ENCODE measurements at places on chromosomes 2 and 18. TPM values are rescaled to one million over a fixed set of nuclear protein-coding genes. Genes with fewer than 3 reads are reported as not detected.

The ALPI gene
- total RNA-seq: not detected

The CABLES1 gene
- total RNA-seq: 12.7 TPM

The EMILIN1 gene
- 0.48 TPM for total RNA-seq

The CFC1 gene
- total RNA-seq: not detected

The REG3G gene
- total RNA-seq: not detected

The TUBA4B gene
- 0.35 TPM for total RNA-seq

The CNDP1 gene
- total RNA-seq: not detected

The SNRPD1 gene
- 187 TPM for total RNA-seq

The ALPP gene
- total RNA-seq: 0.75 TPM

The TRAK2 gene
- 12.6 TPM for total RNA-seq

The MAP3K19 gene
- total RNA-seq: not detected

The KIF1A gene
- total RNA-seq: 0.81 TPM

The ZSWIM2 gene
- not detected for total RNA-seq

The DCTN1 gene
- total RNA-seq: 153 TPM

The COL3A1 gene
- 0.27 TPM for total RNA-seq

The NYAP2 gene
- total RNA-seq: not detected

The SCYGR2 gene
- total RNA-seq: not detected

The ANKRD30B gene
- 0.02 TPM for total RNA-seq

The LYPD6B gene
- total RNA-seq: 0.12 TPM

The HNMT gene
- 0.53 TPM for total RNA-seq

The FBXO41 gene
- 5.5 TPM for total RNA-seq
